ENCODE measurements at places on chromosomes 2 and 18.

- no peak for DNase-seq
These were observed 9.4 kb upstream of the TXNDC2 start for GRCh38 chr18:9876212-9876866.

DNA sequence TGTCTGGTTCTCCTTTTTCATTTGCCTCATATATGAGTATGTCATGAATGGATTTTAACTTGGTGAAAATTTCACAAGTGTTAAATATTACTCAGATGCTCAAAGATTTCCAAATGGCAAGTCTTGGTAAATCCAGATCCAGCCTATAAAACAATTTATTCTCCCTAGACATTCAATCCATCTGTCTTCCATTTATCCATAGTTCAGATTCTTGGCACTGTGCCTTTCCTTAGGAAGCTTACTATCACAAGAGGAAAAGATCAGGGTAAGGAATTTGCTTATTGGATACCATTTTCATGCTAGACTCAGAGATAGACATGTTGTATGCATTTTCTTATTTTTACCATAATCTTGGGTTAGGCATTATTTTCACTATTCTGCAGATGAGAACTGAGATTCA, 72.5 kb upstream of the LRRTM1 start:
- no peak for DNase-seq

DNA sequence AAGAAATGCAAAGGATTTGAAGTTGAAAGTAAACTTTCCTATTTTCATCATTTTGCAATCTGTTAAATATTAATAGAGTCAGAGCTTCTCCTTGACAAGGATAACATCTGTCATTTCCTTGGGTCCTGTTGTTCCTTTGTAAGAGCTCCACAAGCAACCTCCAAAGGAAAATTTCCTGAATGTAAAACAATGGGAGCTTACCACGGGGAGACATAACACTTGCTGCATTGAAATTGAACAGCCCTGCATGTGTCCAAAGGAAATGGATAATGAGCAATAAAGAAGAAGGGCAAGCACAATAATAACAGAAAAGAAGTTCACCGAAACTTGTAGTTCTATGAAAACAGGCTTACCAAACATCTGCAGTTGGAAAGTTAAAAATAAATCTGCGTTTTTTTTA, 42.0 kb upstream of the SCG2 start:
- no peak for DNase-seq

- no peak for DNase-seq
These were observed 76.3 kb downstream of the PKP4 start for GRCh38 chr2:158533009-158533408.

GRCh38 chr2:98180456-98180855, 93.5 kb downstream of the VWA3B start:
- DNase-seq: no peak

DNA sequence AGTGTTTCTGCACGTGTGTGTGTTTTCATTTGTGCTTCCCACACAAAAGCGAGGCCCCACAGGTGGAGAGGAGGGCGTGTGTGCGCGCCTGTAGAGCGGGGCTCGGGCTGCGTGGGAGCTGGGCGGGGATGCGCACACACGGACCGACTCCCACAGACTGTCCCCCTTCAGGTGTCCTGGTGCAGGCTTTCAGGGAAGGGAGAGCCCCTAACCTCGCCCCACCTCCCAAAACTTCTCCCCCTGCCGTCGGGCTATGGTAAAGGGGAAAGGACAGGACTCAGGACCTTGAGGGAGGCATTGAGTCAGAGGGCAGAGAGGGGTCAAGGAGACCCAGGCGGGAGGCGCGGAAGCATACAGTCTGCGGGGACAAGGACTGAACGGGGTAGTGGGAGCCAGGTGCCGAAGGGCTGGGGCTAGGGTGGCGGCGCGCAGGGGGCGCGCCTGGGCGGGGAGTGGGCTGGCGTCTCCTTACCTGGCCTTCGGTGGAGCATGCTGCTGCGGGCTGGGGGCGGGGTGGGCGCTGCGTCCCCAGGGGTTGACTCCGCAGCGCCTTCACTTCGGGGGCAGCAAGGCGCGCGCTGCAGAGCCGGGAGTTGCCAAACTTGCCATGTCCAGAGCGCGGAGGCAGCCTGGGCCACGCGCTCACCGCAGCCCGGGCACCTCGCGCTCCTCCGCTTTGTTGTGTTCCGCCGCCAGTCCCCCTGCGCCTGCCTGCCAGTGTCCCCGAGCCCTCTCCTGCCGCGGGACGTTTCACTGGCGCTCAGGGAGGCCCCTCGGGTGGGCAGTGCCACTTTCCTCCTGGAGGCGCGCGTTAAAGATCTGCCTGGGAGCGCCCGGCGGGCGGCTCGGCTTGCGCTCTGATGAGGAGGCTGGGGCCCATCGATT, 302.0 kb downstream of the NCKAP5 start:
- no peak for DNase-seq

GRCh38 chr2:1052771-1053191, 102.1 kb downstream of the SNTG2 start:
- no peak for DNase-seq

DNA sequence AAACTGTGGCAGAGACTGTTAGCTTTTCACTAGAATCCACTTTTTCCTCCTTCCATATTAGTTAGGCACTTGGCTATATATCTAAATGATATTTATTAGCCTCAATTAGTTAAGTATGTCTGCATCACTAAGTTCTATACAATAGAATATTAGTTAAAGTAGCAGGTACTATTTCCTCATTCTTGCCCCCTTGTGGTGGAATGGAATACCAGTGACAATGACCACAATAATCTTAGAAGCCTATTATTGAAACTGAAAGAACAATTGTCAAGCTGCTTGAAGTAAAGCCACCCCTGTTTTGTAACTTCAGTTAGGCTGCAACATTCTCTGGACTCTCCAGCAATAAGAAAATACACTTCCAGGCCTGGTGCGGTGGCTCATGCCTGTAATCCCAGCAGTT, 476.3 kb upstream of the VWC2L start:
- DNase-seq: no peak

DNA sequence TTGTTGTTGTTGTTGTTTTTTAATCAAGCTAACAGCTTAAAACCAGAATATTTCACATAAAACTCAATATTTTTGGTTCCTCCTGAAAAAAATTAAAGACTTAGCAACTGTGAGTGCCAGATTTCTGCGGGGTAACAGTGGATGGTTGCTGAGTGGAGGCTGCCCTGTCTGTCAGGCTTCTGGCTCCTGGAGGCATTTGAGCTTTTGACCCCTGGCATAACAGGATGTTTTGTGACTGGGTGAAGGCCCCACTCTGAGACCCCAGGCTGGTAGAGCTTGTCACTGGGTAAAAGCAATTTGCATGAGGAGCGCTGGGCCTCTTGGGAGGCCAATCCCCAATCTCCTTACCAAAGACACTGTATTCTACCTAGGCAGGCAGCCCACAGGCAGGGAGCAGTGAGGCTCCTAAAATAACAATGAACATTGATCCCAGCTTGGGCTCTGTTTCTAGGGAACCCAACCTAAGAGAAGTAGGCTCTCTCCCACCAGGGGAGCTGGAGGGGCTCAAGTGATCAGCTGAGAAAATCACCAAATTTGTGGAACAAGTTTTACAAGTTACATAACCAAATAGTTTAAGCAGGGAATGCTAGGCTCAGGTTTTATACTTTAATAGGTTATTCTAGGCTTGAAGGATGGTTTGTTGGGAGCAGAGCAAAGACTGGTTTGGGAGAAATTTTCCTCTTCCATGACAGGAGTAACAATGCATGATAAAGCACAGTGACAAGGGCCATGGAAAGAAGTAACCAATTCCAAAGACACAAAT, 5.9 kb upstream of the SPRED2 start:
- DNase-seq: no peak

DNA sequence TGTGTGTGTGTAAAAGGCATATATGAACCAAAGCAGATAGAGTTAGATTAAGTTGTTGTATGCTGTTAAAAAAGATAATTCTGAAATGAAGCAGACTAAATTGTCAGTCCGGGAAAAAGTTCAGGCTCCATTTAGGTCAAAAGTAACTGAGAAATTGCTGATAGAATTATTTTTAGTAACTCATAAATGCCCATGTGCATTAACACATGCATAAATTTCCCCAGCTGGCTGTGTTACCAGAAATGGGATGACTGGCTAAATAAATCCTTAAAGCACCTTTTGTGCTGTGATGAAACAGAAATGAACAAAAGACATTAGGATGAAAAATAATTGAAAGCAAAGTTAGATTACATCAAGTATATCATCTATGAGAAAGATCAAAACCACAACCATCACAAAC, 111.3 kb downstream of the NYAP2 start:
- no peak for DNase-seq

DNA sequence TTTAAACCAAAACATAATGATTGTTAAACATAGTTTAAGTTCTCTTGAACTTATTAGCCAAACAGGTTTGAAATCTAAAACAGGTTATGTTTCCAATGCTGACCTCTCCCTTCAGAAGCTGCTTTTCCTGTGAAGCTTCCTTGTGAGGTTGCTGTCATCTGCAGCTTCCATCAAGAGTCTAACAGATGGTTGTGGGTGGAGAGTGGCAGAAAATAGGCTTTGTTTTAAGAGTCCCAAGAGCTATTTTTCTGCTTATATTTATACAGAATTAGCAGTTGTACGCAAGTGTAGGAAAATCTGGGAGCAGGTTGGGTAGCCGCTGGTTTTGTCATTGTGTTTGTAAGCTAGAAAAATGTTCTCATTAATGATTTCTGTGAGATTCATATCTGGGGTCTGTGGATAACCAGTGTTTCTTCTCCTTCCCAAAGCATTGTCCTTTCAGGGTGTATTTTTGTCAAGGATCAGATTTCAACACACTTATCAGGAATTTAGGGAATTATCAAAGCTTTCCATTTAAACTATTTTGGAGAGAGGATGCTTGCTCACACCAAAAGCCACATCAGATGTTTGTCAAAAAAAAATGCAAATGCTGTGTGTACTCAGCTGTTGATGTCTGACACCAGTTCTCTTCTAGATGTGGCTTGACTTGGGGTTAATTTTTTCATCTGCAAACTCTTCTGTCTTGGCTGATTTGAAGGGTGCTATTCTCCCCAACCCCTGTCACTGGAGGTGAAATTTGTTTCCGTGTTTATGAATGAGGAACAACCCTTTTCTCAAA, 78.1 kb upstream of the KIF5C start:
- no peak for DNase-seq

- DNase-seq: no peak
These were observed 628.6 kb upstream of the ID2 start for GRCh38 chr2:8053216-8053615.

DNA sequence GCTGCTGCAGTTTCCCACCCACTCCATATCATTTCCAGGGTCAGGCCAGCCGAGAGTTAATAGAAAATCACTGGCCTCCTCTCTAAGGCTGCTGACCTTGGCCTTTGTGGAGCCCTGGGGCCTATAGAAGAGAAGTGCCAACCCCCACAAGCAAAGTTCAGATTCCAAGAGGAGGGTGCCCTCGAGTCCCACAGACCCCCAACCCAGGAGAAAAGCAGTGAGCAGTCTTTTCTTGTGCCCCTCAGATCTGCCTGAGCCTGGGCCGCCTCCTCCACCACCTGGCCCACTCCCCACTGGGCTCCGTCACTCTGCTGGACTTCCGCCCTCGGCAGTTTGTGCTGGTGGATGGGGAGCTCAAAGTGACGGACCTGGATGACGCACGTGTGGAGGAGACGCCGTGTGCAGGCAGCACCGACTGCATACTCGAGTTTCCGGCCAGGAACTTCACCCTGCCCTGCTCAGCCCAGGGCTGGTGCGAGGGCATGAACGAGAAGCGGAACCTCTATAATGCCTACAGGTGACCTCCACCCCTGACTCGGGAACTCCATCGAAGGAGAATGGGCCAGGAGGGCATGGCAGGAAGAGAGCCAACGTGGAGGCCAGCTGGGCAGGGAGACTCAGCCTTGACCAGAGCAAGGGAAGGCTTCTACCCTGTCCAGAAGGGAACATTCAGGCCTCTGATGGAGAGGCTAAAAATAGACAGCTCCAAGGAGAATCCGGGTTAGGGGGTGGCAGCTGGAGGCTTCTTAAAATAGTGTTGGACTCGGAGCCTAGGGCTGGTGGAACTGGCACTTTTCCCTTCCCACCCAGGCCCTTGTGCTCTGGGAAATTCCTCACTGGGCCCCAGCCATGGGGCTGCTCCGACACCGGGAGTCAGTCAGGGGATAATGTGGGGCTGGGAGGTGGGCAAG, 6.2 kb downstream of the PKDCC start:
- DNase-seq: peak; percentile 92

GRCh38 chr2:189500456-189501160, 59.3 kb downstream of the WDR75 start:
- DNase-seq: no peak

GRCh38 chr2:107633580-107634147, 193.0 kb upstream of the RGPD4 start:
- no peak for DNase-seq

- DNase-seq: no peak
These were observed 1894.4 kb upstream of the LRRTM1 start for GRCh38 chr2:82198809-82199492.
